Femur (tissue), 1 donor: ENCODE measurements at places on chromosomes 3 and 15.
A peak's percentile ranks its signal among the peaks of the same experiment; 100 is the strongest.

- no peak for DNase-seq
Measured at GRCh38 chr15:71752128-71752527, 58.2 kb upstream of the NR2E3 start.

DNA sequence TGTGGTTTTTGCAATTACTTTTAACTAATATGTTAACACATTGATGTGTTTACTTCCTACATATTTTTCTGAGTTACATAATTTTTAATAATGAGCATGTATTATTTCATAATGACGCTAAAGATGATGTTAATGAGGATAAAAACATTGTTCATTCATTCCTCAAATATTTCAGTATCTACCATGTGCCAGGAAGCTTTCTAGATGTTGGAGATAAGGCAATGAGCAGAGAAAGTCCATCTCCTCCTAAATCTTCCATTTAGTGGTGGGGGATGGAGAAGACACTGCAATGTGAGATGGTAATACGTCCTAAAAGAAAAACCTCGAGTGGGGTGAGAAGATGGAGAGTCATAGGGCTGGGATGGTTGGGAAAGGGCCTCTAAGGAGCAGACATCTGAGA is 132.7 kb downstream of the MYLK start:
- no peak for DNase-seq

DNA sequence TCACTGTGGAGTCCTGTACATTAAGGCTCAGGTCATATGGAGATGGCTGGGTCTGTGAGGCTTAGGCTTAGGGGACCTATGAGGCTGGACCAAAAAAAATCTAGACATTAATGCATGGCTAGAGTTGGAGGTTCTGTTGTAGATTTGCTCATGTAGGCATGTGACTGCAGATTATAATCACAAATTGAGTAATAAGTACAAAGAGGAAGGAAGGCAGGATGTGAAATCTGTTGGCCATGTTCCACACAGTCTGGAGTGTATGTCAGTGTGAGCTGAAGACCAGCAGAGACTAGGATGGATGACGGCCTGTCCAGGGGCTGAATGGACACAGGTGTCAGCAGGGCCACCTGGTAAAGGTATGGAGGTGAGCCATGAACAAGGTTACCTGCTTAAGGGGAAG is at the start of gene ST3GAL6:
Gene ST3GAL6, plus strand, starts transcription at position 265 of the 400 bp plus-strand sequence. CDS start 5,101 bp downstream, outside the sequence.
- DNase-seq: no peak

DNA sequence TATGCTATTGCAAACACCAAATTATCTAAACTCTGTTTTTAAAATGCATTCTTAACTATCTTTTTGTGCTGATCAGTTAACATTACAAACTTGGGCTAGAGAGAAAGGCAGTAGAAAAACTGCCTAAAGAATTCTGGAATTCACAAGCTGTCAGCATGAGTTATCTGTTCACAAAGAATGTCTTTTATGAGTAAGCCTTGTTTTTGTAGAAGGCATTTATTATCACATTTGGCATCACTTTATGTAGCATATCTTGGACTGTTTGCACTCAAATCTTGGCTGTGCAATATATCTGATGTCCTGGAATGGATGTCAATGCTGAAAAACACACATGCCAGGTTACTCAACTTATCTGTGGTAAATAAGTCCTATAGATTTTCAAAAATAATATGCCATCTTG is 15.5 kb upstream of the BCHE start:
- no peak for DNase-seq

GRCh38 chr3:38984110-38984509 is 67.6 kb downstream of the SCN11A start:
- no peak for DNase-seq

- no peak for DNase-seq
Measured at GRCh38 chr3:74756674-74757073, 142.2 kb upstream of the CNTN3 start.

- no peak for DNase-seq
Measured at GRCh38 chr15:43189296-43189695, 4.1 kb downstream of the CCNDBP1 start.

GRCh38 chr15:77901921-77902750 is 175.4 kb downstream of the TBC1D2B start:
- DNase-seq: peak; percentile 17

GRCh38 chr3:18100121-18100520 is 325.0 kb downstream of the SATB1 start:
- DNase-seq: no peak

GRCh38 chr15:65307978-65308377 is 3.5 kb downstream of the RNU5B-1 start:
- no peak for DNase-seq

DNA sequence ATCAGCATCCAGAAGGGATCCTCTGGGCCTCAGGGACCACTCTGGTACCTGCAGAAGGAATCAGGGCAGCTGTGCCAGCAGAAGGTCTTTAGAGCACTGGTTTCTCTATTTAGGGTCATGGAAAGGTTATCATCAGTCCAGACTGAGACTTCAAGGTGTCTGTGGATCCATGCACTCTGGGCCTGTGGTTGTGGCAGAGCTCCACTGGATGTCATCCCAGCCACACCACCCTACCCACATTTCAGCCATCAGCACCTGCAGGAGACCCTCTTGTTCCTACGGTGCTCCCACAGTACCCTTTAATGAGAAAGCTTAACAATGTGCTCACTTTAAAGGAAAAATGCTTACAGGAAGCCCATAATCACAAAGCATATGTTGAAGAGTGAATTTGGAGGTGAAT is 603.4 kb upstream of the CCDC54 start:
- no peak for DNase-seq

DNA sequence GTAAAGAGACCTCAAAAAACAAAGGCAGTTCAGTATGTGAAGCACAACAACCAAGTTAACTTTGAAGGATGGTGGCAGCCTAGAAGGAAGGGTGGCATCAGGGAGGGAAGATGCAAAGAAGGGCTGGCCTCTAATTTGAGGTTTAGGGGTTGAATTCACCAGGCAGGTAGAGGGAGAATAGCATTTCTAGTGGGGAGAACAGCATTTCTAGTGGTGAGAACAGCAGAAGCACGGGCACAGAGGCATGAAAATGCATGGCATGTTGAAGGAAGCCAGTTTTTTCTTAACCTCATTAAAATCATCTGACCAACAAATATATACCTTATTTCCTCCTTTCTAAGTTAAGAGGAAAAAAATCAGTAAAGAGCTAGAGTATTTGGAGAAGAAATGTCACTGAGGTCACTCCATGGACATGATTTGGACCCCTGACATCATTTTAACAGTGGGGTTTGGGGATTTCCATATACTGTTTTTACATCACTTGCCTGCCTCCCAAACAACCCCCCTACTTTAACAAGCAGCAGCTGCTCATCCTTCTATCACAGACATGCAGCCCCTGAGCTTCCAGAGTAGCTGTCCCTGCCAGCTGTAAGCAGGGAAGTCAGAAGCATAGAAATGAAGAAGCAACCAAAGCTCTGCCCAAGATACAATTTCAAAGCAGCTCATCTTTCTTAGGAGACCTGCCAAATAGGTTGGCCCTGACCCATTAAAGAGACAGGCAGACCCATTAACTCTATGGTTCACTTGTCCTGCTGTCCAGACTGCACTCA is 2.4 kb upstream of the POPDC2 start:
- peak; percentile 63 for DNase-seq

DNA sequence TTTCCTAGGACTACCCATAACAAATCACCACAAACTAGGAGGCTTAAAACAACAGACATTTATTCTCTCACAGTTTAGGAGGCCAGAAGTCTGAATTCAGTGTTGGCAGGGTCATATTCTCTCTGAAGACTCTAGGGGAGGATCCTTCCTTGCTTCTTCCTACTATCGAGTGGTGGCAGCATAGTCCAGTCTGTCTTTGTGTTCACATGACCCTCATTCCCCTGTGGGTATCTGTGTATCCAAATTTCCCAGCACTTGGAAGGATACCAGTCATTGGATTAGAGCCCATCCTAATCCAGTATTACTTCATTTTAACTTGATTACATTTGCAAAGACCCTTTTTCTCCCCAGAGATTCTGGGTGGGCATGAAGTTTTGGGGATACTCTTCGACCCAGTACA is 63.8 kb downstream of the GMPS start:
- peak; percentile 21 for DNase-seq

DNA sequence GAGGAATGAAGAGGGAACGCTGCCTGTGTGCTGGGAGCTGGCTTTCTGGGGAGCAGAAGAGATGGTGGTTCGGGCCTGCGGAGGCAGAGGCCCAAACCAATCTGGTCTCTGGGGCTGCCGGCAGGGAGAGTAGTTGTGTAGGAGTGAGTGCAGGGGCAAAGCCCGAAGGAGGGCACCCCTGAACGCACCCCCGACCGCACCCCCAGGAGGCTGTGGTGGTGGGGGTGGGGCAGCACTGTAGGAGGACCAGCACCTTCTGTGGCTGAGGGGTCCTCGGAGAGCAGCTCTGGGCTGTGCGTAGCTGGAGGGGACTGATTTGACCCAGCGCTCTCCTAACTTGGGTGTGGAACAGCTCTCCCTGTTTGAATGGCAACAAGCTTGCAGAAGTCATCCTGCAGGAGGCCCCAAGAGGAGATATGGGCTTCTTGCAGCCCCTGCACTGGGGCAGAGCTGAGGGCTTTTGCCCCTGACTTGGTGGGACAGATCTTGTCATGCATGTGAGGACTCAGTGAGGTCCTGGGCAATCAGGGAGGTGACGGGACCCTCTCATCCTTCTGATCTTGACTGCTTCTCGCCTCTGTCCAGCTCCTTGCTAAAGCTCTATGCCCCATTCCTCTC is 26.1 kb downstream of the C15orf39 start:
- DNase-seq: no peak
